ENCODE measurements at places on chromosomes 16 and 17.
A peak's percentile ranks its signal among the peaks of the same experiment; 100 is the strongest.

GRCh38 chr17:15414532-15415306 is 52.7 kb downstream of the CDRT4 start:
- ATAC-seq: peak; percentile 4

GRCh38 chr16:13961099-13961811 is 41.3 kb downstream of the ERCC4 start:
- no peak for ATAC-seq

GRCh38 chr17:34765291-34765690 is 185.9 kb downstream of the TMEM132E start:
- ATAC-seq: no peak

- ATAC-seq: no peak
These were observed 10.3 kb downstream of the ZNF18 start for GRCh38 chr17:11986942-11987329.

DNA sequence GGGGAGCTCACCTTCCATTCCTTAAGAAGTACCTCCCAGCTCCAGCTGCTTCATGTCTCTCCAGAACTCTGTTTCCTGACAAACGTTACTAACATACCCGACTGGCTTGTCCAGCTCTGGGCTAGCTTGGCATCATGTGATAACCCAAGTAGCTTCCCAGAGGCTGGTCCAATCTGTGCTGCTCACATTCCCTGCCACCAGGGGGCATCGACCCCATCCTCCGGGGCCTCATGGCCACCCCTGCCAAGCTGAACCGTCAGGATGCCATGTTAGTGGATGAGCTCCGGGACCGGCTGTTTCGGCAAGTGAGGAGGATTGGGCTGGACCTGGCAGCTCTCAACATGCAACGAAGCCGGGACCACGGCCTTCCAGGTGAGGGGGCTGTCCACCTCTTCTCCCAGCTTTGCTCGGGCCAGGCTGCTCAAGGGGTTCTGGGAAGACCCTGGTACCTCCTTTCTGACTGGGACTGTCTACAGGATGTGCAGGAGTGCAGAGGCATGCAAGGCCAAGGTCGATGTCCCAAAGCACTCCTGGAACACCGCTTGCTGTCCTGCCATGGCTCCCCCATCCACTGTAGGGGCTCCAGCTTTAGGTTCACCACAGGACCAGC is 7.6 kb downstream of the EPX start:
- ATAC-seq: peak; percentile 82

GRCh38 chr17:75575197-75575596 is 12.4 kb upstream of the MYO15B start:
- no peak for ATAC-seq

- ATAC-seq: no peak
These were observed 4.0 kb downstream of the CRYBA1 start for GRCh38 chr17:29250666-29251065.
